ENCODE measurements at places on chromosomes 5 and 9. TPM values are rescaled to one million over a fixed set of nuclear protein-coding genes. Genes with fewer than 3 reads are reported as not detected.
A peak's percentile ranks its signal among the peaks of the same experiment; 100 is the strongest.

Gene PRKAA1
- 18.8 TPM for polyA plus RNA-seq

DNA sequence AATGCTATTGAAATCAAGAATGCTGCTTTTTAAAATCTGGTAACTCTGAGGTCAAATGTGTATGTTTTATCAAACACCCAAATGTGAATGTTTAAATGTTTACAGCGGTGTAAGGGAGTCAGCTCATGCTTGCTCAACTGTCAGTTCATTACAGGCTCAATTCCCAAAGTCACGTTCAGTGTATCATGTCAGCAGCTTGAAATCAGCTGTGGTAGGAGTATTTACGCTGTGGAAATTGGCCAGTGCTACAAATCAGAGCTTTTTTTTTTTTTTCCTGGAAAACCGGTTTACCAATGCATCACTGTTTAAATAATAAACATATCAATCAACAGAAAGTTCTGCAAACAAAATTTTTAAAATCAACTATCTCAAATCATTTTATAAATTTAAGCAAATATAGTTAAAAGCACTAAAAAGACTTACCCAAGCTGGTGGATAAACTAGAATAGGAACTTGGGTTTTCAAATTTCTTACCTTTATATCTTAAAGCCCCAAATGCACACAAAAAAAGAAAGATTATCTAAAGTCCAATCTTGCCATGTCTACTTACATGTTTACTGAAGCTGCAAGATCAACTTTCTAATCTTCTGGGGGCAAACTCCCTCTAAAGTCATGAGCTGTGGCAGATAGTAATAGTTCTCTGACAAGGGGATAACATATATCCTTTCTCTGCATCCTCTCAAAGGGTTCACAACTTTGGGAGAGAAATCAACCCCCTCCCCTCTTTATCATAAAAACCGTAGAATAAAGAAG is 57.6 kb upstream of the GRAMD2B start:
- peaks cover 4% of the 10 kb centered on the region for H3K4me1 ChIP-seq
- H3K36me3 ChIP-seq = no peaks in the 10 kb centered on the region
- no peak for DNase-seq

GRCh38 chr9:117936185-117937130 is 232.3 kb downstream of the TLR4 start:
- DNase-seq = no peak
- H3K4me1 ChIP-seq = no peaks in the 10 kb centered on the region
- H3K4me3 ChIP-seq = no peak overlapping the region

DNA sequence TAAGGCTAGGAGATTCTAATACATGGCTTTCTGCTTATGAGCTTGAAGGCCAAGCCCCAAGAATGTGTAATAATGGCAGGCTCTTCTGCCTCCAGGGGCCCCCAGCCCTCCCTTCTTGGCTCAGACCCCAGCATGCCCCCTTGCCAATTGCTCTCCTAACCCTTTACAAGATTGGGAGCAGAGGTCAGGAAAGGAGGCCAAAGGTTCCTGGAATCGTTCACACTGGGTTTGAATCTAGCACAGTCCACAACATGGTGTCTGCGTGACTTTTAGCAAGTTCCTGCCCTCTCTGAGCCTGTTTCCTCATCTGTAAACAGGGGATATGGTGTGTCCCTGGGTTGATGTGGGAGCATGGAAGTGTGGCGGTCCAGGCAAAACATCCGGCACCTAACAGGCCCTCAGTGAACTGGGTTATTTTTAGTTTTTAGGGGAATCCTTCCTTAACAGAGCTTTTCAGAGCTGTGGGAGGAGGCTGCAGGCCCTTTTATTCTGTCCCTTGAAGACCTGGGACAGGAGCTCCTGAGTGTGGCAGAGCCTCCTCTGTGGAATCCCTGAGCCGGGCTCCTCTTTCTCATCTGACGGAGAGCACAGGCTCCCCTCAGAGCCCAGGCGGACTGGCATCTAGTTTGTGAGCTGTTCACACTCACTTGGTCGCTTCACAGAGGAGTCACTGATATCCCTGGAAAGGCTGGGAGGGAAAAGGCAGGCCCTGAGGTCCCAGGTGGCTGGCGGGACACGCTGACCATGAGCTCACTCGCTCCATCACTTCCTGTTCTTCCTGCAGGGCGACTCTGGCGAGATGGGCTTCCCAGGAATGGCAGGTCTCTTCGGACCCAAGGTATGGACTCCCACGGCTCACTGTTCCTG is 23.4 kb upstream of the ORM1 start:
- DNase-seq = no peak
- H3K27ac ChIP-seq = no peak overlapping the region
- H3K27me3 ChIP-seq = no peaks in the 10 kb centered on the region
- H3K36me3 ChIP-seq = peaks cover 42% of the 10 kb centered on the region
- no peak overlapping the region for H3K4me3 ChIP-seq
- H3K4me1 ChIP-seq = no peaks in the 10 kb centered on the region

DNA sequence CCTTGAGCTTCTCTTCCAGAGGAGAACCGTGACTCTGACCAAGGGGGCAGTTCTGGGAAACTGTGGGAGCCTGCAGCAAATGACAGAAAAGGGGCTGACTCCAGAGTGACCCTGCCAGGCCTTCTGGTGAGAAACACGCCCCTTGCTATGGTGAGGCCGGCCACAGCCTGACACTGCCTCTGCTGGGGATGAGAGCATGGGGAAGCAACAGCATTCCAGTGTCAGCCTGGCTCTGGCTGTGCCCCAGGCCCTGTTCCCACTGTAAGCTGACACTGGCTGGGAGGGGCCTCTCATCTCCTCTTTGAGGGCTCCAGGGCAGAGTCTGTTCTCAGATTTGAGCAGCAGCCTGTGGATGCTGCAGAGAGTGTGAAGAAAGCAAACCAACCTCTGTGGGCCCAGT is 180.0 kb upstream of the IL12B start:
- H3K27me3 ChIP-seq = no peaks in the 10 kb centered on the region
- no peak overlapping the region for H3K4me3 ChIP-seq
- peak overlapping the region; percentile 77 for H3K27ac ChIP-seq
- peaks cover 33% of the 10 kb centered on the region for H3K4me1 ChIP-seq

Gene HCN1
- polyA plus RNA-seq = not detected

- H3K4me1 ChIP-seq = peaks cover 17% of the 10 kb centered on the region
- DNase-seq = no peak
- no peak overlapping the region for H3K27ac ChIP-seq
- H3K27me3 ChIP-seq = no peaks in the 10 kb centered on the region
These were observed 4.1 kb downstream of the SLC1A1 start for GRCh38 chr9:4494332-4494731.

DNA sequence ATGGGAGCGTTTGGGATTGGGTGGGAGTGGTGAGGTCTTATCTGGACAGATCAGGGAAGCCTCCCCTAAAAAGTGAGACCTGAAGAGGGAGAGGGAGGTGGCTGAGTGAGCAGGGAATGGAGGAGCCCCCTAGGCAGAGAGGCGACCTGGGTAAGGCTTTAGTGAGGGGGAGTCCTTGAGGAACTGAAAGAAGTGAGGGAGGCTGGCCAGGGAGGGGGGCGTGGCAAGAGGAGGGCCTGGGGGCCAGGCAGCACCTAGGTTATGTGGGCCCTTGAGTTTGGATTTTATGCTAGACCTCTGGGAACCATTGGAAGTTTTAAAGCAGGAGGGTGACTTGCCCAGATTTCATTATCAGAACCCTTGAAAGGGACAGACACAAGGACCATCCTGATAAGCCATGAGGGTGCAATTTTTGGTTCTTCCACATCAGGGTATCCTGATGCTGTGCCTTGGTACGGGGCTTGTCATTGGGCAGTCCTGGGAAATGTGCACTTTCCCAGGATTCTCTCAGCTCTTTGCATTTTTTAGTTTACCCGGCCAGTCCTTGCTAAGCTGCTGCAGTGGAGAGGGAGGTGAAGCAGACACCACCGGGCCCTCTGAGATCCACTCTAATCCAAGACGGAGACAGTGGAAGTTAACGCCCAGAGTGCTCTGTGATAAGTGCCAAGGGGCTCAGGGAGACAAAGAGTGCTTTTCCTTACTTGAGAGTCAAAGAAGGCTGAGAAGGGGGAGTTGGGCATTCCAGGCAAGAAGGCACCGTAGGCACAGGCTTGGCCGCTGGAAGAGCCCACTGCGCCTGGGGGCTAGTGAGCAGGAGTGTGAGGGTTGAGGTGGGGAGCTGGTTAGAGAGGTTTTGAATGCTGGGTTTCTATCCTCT is 16.1 kb downstream of the GSN start:
- H3K4me3 ChIP-seq = no peak overlapping the region
- DNase-seq = no peak
- H3K36me3 ChIP-seq = no peaks in the 10 kb centered on the region

DNA sequence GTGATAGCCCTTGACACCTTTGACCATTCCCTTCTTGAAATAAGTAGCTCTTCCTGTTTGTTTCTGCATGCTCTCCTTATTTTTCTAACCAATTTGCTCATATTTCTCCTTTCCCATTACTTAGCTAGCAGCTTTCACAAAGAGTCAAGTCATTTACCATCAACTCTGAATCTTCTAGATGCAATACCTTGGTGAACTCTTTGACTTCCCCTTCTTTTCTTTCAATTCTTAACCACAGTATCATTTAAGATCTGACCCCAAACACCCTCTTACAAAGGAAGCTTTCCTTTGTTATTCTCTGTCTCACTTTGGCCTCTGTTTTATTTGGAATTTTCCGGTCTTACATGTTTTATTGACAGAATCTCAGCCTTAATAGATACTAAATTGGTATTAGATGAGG is 14.0 kb downstream of the NFX1 start:
- DNase-seq = no peak
- no peaks in the 10 kb centered on the region for H3K4me1 ChIP-seq
- no peak overlapping the region for H3K4me3 ChIP-seq
- H3K27ac ChIP-seq = no peak overlapping the region
- peaks cover 3% of the 10 kb centered on the region for H3K36me3 ChIP-seq

DNA sequence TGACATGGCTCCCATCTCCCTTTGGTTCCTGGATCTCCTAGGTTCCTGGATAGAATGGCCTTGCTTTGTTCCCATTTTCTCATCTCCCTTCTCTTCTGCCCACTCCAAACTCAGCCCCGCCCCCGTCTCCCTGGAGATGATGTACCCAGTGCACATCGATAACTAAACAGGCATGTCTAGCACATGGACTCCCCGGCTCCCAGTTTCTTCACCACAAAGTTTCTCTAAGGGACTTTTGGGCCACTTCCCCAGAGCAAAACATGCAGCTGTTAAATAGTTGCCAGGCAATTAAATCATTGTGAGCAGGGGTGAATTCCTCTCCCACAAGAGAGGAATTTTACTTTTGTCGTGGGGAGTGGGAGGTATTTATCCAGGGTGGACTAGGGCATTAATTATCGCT is 259.0 kb downstream of the GADD45G start:
- no peaks in the 10 kb centered on the region for H3K36me3 ChIP-seq
- peaks cover 11% of the 10 kb centered on the region for H3K4me1 ChIP-seq
- no peak overlapping the region for H3K4me3 ChIP-seq

Gene LTC4S
- polyA plus RNA-seq = 3.3 TPM

DNA sequence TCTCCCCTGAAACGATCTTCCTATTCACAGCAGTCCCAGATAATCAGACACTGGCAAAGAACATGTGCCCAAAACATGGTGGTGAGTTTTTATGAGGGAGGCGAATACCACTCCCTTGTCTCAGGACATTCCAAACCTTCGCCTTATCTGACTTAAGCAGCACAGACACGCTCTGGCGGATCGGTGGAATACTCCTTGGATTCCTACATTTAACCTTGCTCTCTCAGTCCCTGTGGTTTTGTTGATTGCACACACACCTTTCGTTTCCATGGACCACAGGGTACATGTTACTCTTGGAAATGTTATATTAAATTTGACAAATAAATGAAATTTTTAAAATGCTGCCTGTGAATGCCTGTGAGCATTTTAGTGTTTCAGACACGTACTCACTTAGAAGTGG is 87.8 kb upstream of the CPEB4 start:
- H3K27me3 ChIP-seq = no peaks in the 10 kb centered on the region
- no peak overlapping the region for H3K27ac ChIP-seq
- H3K4me3 ChIP-seq = no peak overlapping the region
- DNase-seq = no peak

DNA sequence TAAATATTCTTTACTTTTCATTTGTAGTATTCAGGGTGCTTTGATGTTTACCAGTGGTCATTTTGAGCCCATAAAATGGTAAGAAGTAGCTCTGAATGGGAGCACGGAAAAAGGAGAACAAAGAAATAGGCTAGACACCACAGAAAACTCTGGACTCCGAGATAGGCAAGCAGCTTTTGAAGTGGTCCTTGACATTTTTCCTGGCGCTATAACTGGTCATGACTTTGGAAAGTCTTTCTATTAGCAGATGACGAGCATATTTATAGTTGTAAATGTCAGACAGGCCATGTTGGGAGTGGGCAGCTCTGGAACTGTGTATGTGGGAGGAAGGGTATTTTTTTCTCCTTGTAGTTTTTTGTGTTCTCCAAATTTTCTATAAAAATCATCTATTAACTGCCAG is 126.1 kb upstream of the POC5 start:
- H3K27me3 ChIP-seq = no peaks in the 10 kb centered on the region
- DNase-seq = no peak
- H3K4me1 ChIP-seq = no peaks in the 10 kb centered on the region
- no peak overlapping the region for H3K4me3 ChIP-seq
- no peaks in the 10 kb centered on the region for H3K36me3 ChIP-seq
- H3K27ac ChIP-seq = peak overlapping the region; percentile 61

Gene FAM221B
- not detected for polyA plus RNA-seq

- H3K27me3 ChIP-seq = peaks cover 37% of the 10 kb centered on the region
- H3K27ac ChIP-seq = no peak overlapping the region
- no peaks in the 10 kb centered on the region for H3K4me1 ChIP-seq
- peak; percentile 61 for DNase-seq
- H3K4me3 ChIP-seq = peak overlapping the region; percentile 95
These were observed 1.3 kb downstream of the KCNN2 start for GRCh38 chr5:114362977-114363761.

Gene SMIM33
- not detected for polyA plus RNA-seq

DNA sequence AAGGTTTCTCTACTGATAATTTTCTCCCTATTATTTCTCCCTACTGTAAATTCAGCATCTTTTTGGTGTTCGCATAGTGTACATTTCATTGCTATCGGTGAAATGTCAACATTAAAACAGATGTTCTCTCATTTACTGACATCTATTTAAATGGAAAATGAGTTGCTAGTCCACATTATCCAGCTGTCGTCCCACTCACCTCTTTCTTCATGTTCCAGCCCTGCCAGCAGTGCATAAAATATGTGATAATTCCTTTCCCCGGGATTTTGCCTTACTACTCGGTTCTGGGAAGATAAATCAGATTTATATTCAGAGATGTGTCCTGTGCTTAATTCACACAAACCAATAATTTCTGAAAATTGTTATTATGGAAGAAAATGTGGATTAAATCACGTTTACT is 155.8 kb downstream of the MYO10 start:
- H3K27me3 ChIP-seq = no peaks in the 10 kb centered on the region
- H3K4me3 ChIP-seq = no peak overlapping the region
- peaks cover 4% of the 10 kb centered on the region for H3K36me3 ChIP-seq
- peaks cover 5% of the 10 kb centered on the region for H3K4me1 ChIP-seq
- no peak for DNase-seq
